ENCODE measurements at places on chromosomes 3 and 15.

DNA sequence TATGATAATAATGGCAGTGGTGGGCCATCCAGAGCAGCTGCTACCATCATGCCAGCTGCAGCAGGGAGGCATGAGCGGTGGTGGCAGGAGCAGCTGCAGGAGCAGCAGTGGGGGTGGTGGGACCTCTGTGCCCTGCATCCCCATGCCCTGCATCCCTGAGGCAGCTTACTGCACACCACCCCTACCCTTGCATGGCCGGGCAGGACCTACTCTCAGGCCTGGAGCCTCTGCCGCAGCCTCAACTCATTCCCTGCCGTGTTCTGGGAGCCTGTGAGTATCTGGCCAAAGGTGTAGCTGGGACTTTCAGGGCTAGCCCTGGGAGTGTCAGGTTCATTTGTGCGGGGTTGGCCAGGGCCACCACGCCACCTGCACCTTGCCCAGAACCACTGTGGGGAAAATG is 3.3 kb upstream of the XCR1 start:
- DNase-seq, result no peak

DNA sequence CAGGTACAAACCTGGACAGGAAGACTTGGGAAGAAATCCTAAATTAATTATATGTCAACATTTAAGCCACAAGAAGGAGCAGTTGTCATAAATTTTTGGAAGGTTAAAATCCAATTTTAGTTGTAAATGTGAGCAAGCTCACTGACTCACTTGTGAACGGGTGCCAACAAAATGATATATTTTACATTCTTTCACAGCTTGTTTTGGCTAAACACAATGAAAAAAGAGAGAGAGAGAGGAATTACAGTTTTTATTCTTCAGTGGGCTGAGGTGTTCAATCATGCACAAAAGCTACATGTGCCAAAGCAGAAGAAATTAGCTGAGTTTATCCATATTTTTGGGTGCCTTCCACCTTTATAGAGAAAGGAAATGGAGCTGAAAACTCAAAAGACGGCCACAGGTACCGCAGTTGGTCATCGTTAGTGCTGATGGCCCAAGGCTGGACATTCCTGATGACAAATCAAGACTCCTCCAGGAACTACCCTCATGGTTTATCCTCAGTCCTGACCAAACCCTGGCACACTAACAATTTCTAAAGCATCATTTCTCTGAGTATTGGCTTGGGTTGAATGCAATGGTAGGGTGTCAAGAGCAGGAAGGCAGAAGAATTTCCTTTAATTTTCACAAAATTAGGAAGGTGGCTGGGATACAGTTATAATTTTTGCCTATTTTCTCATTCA is 37.6 kb upstream of the WNT5A start:
- DNase-seq, result no peak

DNA sequence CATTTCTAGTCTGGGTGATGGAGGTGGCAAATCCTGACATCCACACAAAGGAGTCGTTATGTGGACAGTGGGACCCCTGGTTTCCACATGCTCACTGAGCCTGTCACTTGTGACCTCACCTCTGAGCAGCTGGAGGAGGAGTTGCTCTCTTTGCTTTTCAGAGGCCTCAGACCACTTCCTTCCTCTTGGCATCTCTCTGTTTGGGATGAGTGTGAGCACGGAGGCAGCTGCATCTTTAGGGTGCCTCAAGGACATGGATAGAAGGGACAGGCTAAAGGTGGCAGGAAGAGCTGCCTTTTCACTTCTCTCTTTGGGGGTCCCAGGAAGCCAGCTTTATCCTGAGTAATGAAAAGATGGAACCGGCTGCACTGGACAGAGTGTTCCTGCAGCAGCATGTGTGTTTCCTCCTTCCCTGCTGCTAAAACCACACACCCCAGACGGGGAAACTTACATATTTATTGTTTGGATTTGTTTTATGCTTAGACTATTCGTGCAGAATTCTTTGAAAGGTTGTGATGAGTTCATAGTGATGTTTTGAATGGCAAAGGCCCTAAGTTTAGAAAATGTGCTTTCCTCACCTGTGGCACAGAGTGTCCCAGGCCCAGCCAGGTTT is 31.8 kb downstream of the GPR171 start:
- no peak for DNase-seq

- DNase-seq, result no peak
Observed at GRCh38 chr3:173750095-173750494, 352.6 kb downstream of the NLGN1 start.

DNA sequence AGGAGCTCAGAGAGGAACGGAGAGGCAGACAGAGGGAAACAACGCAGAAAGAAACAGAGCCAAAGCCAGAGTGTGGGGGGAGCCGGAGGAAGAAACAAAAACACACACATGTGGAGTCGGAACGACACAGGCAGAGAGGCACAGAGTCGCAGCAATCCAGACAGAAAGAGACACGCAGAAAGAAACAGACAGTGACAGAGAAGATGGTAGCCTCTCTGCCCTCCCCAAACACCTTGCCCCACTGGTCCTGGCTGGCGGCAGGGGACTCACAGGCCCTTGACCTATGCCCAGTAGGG is 1.7 kb downstream of the NCKIPSD start:
- DNase-seq, result no peak

GRCh38 chr3:69865925-69866679 is 126.8 kb downstream of the MITF start:
- DNase-seq, result no peak

DNA sequence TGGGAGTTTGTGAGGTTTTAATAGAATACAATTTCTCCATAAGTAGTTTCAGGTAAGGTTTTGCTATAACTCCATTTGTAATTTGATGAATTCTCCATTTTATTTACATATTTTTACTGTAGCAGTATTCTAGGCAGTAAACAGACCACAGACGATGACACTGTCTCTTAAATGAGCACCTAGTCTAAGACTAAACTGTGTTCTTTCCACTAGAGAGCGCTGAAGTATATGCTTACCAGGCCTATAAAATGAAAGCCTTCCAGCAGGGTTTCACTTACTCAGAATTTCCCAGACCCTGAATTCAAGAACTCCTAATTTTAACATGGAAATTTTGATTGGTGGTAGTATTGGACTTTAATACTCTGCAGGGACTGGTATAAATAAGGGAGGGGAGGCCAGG is 41.6 kb downstream of the POLG start:
- DNase-seq, result no peak

DNA sequence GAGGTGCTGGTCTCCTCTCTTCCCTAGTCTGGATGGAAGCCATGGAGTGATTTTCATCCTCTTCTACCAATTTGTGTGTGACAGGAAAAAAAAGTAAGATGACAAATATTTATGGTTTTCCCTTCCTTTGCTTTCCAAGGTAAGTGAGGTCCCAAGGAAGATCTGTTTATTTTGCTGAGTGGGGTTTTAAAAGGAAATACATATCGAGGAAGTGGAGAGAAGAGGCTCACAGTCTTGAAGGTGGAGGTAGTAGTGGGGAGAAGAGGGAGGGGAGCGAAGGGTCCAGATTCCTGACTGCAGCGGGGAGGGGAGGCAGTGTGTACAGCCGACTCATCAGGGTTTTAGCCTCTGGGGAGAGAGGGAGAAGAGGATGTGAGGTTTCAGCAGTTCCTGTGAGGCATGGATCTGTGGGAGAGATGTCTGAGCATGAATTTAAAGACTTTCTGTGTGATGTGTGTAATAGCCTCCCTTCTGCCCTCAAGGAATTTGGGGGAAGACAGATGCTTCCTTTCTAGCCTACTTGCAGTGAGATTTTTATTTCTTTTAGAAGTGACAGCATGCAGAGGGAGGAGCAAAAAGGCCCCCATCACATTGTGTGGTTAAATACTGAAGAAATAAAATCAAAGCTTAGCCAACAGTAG is 272.4 kb downstream of the THRB start:
- DNase-seq, result no peak

DNA sequence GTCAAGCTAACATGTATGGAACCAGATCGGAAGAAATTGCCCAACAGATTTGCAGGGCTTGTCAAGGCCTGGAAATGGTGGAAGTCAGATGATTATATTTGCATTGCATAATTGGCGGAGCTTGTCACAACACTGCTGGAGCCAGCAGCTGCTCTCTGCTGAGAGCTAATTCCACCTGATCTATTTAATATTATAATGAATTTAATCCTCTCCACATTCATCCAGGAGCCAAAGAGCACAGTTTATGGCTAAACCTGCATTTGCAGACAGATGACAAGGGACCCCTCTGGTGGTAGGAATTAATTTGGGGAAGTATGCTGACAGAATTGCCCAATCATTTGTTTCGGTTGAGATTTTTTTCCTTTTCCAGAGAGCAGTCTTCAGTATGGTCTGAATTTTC is 730.2 kb downstream of the TUSC7 start:
- DNase-seq, result peak; percentile 43

DNA sequence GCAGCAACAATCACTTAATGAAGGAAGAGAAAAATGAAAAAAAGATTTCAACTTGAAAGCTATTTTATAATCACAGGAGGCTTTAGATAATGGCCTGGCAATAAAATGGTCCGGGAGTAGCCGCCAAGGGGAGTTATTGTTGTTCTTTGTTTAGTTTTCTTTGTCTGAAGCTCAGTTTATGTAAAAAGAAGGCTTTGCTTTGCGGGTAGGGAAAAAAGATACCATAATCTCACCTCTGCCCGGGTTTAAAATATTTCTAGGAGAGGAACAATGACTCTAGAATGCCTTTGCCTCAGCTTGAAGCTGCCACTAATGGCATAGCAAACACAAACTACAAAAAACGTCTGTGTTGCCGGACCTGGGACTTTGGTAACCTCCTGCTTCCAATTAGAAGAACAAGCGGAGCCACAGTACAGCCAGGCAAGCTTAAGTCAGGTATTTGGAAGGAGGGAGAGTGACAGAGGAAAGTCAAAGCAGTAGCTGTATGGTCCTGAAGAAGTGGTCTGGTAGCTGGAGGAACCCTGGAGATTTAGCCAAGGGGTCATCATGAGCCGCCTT is 764.5 kb downstream of the TUSC7 start:
- no peak for DNase-seq

- peak; percentile 69 for DNase-seq
Observed at GRCh38 chr15:61750271-61751084, 309.8 kb downstream of the VPS13C start.

GRCh38 chr15:41873711-41874110 is 20.1 kb downstream of the SPTBN5 start:
- DNase-seq, result peak; percentile 60

- no peak for DNase-seq
Observed at GRCh38 chr15:87764461-87765240, 491.9 kb downstream of the NTRK3 start.

DNA sequence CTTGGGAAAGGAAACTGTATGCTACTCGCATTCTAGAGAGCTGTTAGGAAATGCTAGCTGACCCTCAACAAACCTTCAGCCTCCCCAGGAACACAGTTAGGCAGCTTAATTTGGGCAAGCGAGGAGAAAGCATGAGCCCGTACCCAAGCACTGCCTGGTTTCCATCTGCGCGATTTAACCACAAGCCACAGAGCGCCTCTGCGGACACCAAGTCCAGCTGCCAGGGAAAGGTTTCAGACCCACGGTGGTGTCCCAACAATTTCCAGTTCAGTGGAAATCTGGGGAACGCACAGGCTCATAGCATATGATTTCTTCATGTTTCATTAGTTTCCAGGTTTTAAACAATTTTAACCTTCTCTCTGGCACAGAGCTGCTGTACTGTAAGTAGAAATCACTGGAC is 617.6 kb downstream of the FHIT start:
- no peak for DNase-seq

DNA sequence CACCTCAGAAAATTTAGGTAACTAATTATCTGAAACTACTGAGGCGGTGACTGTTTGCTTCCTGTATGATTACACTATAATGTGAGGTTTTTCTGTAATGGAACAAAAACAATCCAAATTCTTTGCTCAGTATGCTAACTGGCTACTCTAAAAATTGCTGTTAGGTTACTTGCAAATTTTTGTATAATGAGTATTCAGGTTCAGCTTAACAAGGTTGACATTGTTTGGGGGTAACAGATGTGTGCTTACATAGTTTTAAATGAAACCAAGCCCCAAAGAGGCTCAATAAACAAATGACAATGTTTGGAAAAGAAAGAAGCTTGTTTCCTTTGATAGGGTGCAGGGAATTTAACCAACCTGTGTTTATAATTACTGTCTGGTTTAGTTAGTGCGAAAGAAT is 414.5 kb upstream of the MDFIC2 start:
- no peak for DNase-seq

GRCh38 chr15:44670087-44670950 is 6.9 kb upstream of the SPG11 start:
- no peak for DNase-seq

- no peak for DNase-seq
Observed at GRCh38 chr3:15941958-15942357, 144.2 kb upstream of the ANKRD28 start.

- DNase-seq, result no peak
Observed at GRCh38 chr3:120649830-120650233, 32.2 kb downstream of the HGD start.

DNA sequence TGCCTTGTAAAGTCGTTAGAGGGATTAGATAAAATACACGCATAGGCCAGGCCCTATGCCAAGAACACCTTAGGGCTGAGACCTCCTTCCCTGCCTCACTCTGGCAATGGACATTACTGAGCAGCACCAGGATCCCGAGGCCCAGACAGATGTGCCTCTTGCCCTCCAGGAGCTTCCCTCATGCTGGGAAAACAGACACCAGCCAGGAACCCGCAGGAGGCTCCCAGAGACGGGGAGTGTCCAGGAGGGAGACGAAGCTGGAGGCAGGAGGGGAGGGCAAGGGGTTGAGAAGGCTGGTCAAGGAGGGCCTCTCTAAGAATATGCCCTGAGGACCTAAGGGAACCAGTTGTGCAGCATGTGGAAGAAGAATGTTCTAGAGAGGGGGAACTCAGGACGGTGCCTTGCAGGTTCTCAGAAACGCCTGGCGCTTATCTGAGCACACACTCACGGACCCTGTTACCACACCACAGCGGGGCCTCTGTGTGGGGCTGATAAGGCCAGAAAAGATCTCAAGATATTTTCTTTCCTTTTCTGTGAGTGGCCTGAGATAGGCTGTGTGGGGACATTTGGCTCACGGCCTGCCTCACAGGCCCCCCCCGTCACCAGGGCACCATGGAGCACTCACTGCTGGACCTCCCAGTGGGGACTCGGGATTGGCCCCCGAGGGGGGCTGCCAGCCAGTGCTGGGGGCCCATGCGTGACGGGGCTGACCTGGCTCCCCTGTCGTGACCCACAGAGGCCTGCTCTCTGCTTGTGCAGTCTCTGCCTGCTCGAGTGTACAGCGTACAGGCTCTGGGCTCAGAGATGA is 22.0 kb upstream of the CYP11A1 start:
- DNase-seq, result no peak

DNA sequence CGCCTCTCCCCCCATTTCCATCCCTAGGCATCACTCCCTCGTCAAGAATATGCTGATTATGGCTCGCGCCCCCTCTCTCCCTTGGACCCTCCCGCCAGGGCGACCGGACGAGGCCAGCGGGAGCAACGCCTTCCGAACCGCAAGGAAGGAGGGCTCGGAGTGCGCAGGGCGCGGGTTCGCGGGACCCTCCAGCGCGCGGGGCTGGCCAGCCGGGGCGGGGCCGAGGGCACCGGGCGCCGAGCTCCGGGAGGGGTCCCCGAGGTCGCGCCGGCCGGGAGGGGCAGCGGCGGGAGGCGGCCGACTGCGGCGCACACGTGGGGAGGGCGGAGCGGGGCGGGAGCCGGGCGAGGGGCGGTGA is 483 bp downstream of the EHD4 start:
- DNase-seq, result no peak

- DNase-seq, result no peak
Observed at GRCh38 chr3:33358172-33358781, 81.0 kb downstream of the FBXL2 start.

GRCh38 chr3:197709135-197709534 is 27.6 kb downstream of the RUBCN start:
- no peak for DNase-seq

GRCh38 chr15:68550498-68551295 is 28.1 kb upstream of the CORO2B start:
- DNase-seq, result peak; percentile 9

All from NCI-H510A treated with DMSO at 0.1 percent for 48 hours (cell line).